ENCODE measurements at places on chromosomes 6 and 20.

GRCh38 chr6:169115632-169116031 is 138.0 kb downstream of the THBS2 start:
- DNase-seq: no peak

DNA sequence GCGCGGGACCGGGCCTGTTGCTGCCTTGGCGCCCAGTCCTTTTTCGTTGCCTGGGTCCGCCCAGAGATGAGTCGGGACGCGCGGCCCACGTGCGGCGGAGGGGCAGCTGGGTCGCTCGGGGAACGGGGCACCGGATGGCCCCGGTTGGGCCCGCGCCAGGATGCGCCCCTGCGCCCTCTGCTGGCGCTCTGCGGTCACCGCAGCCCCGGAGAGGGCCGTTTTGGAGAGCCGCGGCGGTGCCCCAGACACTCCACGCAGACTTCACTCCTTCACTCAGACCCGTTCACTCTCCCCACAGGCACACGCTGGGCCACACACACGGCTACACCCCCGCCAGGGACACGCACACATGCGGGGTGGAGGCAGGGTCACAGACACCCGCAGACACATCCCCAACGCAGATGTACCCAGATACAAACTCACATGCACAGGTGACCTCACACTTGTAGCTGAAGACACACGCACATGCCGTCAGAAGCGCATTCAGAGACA is 38.8 kb downstream of the SRC start:
- peak; percentile 55 for DNase-seq

DNA sequence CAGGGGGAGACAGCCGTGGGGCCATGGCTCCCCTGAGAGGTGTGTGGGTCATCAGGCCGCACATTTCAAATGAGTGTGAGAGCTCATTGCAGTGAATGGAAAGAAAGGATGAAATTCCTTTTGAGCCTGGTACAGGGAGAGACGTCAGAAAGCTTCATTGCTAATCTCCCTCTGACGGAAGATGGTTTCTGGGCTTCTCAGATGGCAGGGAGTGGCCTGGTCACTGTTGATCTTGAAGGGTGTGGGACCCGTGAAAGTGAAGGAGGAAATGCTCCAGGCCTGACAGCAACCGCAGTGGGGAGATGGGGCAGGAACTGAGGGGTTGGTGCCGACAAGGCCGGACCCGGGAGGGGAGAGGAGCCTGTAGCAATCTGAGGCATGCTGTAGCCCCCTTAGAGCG is 127.4 kb downstream of the MYLK4 start:
- DNase-seq: peak; percentile 76

DNA sequence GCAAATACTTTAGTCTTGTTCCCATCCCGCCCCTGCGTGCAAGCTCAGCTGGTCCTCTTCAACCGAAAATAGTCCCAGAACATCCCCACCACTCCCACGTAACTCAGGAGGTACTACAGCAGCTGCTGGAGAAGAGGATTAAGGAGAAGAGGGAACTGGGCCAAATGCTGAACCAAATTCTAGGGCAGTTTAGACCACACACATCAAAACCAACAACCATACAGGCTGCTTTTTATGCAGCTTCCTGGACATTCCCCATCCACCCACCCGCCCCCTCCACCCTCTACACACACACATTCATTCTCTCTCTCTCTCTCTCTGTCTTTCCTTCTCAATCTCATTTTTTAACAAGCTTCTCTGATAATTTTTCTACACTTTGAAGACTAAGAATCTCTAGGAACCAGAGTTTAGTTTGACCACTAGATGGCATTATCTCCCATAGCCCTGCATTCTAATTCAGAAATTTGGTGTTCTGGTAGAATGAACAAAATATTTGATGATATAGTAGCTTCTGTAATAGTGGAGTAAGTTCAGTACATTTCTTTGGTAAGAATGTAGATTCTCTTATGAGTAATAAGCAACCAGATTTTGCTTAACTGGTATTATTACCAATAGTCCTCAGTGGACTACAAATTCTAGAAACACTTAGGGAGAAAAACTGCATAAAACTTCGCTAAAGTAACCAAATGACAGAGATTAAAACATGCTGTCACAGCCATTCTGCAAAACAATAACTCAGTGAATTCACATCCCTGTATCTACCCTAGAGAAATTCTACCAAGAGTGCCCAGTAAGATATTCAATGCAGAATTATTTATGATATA is 52.1 kb upstream of the BEND6 start:
- peak; percentile 30 for DNase-seq

GRCh38 chr6:35977308-35977707 is 47.1 kb downstream of the SLC26A8 start:
- no peak for DNase-seq

- no peak for DNase-seq
Measured at GRCh38 chr6:67775333-67775732, 859.7 kb upstream of the ADGRB3 start.

- no peak for DNase-seq
Measured at GRCh38 chr6:124907596-124907995, 54.6 kb upstream of the RNF217 start.

GRCh38 chr6:107767637-107768036 is 56.5 kb downstream of the SCML4 start:
- no peak for DNase-seq

DNA sequence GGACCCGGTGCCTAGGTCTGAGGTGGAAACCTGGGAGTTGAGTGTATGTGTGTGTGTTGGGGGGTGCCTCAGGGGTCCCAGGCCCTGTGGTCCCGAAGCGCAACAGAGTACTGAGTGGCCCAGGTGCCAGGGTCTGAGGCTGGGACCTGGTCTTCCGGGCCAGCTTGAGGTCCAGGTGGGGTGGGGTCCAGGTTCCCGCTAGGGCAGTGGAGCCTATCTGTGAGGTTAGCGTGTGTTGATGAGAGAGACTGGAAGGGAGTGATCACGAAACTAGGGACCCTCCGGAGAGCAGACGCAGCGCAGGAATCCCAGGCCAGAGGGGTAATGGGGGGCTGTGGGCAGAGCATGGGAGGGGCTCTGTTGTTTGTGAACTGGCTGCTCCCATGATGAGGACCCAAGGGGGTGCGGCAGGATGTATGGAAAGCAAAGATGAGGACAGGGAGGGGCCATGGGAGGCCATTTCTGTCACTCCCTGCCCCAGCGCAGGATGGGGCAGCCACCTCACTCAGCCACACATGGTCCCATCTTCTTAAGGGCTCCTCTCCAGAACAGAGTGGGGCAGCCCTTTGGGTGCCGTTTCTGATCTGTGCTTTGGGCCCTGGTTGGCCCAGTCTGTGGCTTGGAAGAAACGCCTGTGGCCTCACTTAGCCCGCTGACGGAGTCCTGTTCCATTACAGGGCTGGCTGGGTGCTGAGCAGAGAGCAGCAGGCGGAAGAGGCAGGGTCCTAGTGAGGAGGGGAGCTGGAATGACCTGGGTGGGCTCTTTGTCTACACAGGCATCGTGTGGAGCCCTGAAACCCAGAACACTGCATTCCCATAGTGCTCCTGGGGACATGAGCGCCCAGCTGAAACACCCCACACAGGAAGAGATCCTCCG is 872 bp downstream of the HSPA12B start:
- DNase-seq: no peak

DNA sequence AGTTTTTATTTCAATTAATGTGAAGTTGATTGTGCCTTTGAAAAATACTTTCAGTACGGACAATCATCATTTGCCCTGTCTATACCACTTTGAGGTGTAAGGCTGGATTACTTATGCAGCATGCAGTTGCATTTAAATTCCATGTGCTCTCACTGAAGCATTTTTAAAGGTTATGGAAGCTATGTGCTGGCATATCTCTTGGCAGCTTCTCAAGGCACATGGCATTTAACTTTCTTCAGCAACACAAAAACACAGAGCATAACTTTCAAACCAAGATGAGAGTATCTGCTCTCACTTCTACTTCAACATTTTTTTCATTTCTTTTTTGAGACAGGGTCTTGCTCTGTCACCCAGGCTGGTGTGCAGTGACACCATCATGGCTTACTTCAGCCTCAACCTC is 360.6 kb upstream of the RUNX2 start:
- DNase-seq: no peak

DNA sequence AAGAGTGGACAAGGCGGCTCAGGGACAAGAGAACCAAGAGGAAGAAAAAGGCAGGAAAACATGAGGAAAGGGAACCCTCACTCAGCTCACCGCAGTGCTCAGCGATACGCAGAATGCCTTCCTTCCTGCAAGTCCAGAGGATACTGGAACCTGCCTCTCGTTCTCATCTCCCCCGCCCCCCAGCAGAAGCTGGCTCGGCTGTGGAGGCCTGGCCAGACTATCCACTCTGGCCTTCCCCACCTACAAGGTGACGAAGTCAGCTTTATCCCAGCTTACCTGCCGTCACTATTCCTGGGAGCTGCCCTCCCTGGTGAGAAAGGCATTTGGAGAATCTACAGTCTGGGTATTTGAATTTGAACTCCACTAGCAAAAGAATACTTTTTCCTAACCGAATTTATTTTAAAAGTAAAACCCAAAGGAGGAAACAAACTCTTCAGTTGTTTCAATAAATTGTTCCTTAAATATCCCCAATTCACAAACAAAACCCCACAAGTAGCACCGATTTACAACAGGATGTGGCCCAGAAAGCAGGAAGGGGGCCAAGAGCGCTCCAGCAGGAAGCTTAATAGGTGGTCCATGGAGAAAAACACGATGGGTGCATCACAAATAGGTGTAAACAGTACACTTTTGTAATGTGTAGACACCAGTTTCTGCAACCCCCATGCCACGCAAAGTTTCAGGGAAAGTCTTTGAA is 2.1 kb upstream of the DIDO1 start:
- DNase-seq: no peak

DNA sequence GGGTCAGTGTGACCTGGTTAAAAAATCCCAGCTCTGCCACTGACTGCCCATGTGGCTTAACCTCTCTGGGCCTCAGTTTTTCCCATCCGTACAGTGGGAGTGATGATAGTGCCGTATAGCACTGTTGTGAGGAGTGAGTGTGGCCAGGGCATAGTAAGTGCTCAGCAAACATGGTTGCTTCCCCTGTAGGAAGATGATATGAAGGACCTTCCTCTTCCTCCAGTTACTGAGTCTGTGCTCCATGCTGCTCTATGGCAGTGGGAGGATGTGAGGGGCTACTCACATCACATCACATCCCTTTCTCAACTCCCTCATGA is 13.1 kb downstream of the C6orf132 start:
- no peak for DNase-seq

Measured in colonic mucosa (tissue), 4 donors.